ENCODE measurements at places on chromosomes 7 and 10. TPM values are rescaled to one million over a fixed set of nuclear protein-coding genes. Genes with fewer than 3 reads are reported as not detected.

- no peak for DNase-seq
Observed at GRCh38 chr10:70432101-70432500, 9.4 kb downstream of the NODAL start.

- no peak for DNase-seq
Observed at GRCh38 chr7:40680657-40681056, 545.9 kb downstream of the SUGCT start.

- no peak for DNase-seq
Observed at GRCh38 chr7:156217803-156218202, 405.5 kb upstream of the SHH start.

GRCh38 chr10:1043532-1043995 lies 5.4 kb downstream of the IDI1 start:
- DNase-seq = no peak

GRCh38 chr10:78375854-78376785 lies 342.5 kb downstream of the RPS24 start:
- DNase-seq = no peak

LIPF gene
- not detected for total RNA-seq

PLAC9 gene
- total RNA-seq = not detected
